ENCODE measurements at places on chromosomes 7 and 10.

- no peak for DNase-seq
These were observed 199.1 kb downstream of the FZD1 start for GRCh38 chr7:91463330-91463729.

DNA sequence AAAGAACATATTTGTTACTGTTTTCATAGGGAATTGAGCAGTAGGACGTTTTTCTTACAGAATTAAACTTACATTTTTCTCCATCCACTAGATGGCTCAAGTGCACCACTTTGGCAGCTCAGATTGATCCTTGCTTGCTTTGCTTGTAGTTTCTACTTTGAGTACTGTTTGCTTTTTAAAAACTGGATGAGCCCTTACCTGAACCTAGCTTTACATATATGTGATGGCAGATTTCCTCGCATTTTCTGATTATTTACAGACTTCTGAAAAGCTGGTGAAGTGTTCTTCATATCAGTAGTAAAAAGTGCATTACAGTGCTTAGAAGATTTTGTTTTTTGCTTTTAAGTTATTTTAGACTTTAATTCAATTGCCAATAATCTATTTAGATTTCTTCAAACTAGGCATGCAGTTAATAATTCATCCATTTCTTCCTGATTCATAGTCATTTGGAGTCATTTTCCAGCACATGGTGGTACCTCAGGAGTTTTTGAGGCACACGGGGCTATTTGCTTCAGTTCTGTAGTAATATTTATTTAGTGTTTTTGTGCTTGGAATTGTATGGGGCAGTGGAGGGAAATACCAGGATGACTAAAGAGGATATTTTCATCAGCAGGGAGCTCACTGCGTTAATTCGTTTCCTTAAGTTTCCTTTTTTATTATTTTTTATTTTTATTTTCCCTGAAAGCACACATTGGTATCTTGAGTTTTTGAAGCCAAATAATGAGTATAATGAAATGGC is 57.3 kb downstream of the MAPK8 start:
- no peak for DNase-seq

- no peak for DNase-seq
These were observed 185.7 kb downstream of the STK31 start for GRCh38 chr7:23895666-23896096.

- no peak for DNase-seq
These were observed 284.4 kb downstream of the DNAJB6 start for GRCh38 chr7:157621131-157621681.

DNA sequence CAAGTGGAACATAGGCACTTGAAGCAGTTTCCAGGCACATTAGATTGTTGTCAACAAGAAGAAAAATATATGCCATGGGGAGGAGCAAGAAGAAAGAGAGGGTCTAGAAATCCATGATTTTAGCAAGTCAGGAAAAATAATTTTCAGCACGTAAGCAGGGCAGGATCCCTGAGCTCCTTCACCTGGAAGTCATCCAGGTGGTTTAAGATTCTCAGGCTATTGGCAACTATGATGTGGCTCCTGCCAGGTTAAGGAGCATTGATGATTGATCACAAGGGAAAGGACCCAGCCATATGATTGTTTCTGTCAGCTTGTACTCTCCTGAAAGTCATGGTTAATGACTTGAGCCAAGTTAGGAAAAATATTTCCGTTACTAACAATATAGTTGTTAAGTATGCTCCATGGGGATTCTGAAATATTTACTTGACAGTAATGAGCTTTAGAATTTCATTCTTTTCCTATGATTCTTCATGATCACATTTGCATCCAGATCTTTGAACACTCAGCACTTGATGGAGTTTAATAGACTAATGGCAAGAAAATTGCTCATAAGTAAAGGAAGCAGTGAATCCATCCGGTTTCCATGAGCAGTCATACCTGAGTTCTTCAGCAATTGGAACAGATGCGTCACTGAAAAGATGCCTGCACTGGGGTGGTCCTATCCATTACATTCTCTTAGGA is 209.1 kb downstream of the BICC1 start:
- DNase-seq, result no peak

DNA sequence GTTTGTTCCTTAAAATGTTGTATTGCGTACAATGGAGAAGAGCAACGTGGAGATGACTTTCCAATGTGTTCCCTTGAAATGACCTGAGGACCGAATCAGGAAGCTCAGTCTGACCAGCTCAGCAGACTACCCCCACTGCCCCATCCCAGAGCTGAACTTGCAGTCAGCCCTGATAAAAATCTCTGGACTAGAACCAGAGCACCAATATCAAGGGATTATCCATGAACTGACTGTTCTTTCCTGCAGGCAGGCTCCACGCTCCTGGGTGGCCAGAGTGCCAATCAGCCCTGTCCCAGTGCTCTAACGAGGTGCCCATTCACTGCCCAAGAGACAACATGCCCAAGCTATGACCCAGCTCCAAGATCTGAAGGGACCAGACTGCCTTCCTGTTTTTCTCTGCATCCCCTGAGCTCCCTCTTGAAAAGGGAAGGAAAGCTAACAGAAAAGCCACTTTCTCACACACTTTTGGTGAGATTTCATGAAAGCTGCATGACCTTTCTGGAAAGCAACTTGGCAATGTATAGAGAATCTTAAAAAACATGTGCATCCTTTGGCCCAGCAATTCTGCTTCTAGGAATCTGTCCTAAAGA is 130.2 kb downstream of the KCNMA1 start:
- no peak for DNase-seq

GRCh38 chr10:91897421-91897820 is 11.9 kb downstream of the FGFBP3 start:
- no peak for DNase-seq

GRCh38 chr7:57216340-57216739 is 84.1 kb upstream of the ZNF479 start:
- DNase-seq, result no peak

- no peak for DNase-seq
These were observed 42.5 kb downstream of the SYPL1 start for GRCh38 chr7:106069471-106070200.

GRCh38 chr10:99303899-99304861 is 25.0 kb upstream of the CNNM1 start:
- no peak for DNase-seq

- DNase-seq, result no peak
These were observed 102.6 kb downstream of the SH3PXD2A start for GRCh38 chr10:103752680-103753248.

DNA sequence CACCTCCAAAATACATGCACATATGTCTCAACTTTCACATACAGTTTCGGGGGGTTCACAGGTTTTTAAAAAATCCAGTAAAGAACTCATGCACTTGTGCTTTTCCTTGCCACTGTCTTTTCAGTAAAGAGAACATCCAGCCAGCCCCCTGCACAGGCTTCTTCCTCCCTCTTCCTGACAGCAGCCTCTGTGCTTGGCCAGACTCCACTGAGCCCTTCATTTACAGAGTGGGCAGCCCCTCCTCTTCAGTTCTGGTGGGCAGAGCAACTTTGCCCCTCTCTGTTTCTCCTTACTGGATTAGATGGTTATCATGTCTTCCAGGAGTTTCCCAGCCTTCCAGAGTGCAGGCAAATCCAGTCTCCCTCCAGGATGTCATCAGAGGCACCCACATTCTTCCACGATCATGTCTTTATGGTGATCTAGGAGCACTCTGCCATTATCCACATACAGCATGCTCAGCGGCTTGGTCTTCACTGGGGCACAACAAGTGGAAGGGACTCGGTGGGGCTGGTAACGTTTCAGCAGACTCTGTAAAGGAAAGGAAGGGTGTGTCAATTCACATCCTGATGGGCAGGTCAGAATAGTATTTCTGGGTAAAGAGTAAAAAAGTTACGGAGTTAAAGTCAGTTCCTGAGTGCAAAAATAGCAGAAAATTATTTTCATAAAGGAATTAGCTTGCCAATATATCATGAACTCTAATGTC is 8.8 kb downstream of the NODAL start:
- no peak for DNase-seq

DNA sequence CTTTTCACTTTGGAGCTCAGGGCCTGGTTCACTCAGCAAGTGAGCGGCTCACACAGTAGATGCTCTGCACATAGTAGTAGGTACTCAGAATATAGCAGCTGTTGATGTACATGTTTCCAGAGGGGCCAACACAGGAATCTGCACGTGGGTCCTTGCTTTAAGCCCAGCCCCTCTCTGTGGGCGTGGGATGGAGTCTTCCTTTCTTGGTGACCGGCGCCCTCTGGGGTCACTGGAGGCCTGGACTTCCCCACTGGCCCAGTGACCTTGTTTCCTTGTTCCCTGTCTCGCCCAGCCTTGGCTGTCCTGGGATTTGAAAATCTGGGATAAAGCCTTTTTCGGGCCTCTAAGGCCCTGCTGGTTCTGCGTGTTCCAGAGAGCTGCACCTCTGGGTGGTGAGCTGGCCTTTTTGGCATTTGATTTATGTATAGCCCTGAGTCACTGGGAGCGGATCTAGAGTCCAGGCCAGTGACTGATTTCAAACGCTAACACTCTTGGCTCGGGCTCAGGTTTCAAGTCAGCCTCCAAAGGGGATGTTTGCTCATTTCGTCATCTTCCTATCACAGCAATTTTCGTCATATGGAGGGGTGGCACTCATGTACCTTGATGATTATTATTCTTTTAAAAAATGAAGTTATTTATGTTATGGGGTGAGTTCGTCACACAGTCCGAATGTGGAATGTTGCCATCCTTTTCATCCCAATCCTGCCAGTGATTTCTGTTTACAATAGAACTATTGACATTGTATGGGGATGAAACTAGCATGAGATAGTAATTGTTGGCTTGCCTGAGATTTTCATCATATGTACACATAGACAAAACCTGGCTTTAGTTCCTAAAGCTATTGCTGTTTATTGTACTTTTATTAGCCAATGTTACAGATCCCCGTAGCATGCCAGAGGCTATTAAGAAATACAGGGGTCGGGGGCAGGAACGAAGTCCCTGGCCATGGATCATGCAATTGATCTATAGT is 65.5 kb downstream of the CUX1 start:
- no peak for DNase-seq

GRCh38 chr7:151249732-151250072 is 1.2 kb upstream of the SMARCD3 start:
- DNase-seq, result no peak

DNA sequence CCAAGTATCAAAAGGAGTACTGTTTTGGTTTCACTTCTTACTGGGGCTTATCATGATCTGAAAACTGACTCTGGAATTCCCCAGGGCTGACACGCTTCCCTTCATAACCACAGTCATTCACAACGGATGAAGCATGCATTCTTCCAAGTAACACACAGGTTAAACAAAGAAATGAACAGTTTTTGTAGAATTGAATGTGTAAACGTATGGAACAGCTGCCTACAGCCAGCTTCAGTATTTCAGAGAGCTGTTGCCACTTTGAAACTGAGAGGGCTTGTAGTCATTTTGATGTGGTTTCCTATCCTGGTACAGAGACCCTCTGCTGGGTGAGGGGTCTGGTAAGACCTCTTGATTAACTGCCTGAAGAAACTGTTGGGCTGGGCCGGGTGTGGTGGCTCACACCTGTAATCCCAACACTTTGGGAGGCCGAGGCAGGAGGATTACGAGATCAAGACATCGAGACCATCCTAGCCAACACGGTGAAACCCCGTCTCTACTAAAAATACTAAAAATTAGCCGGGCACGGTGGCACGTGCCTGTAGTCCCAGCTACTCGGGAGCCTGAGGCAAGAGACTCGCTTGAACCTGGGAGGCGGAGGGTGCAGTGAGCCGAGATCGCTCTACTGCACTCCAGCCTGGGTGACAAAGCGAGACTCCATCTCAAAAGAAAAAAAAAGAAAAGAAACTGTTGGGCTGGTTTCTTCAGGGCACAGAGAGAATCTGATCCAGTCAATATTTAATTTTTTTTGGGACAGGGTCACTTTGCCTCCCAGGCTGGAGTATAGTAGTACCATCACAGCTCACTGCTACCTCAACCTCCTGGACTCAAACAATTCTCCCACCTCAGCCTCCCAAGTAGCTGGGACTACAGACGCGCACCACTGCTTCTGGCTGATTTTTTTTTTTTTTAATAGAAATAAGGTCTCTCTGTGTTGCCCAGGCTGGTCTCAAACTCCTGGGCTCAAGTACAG is 4.7 kb downstream of the NFE2L3 start:
- no peak for DNase-seq

GRCh38 chr10:51035344-51035743 is 38.9 kb upstream of the PRKG1 start:
- DNase-seq, result no peak

DNA sequence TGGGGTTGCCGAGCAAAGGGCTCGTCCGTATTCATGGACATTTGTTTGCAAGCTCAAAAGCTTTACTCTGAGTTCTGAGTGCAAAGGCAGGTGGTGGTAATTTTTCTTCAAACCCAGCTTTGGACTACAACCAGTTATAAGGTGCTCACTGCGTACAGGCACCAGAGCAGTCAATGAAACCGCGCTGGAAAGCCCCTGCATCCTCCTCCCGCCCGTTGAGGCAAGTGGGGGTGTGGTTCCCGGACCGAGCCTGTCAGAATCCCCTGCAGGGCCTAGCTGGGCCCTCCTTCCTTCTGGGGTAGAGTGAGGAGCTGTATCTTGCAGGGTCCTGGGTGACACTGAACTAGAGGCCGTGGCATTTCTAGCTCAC is 22.3 kb downstream of the AMZ1 start:
- DNase-seq, result no peak

- DNase-seq, result no peak
These were observed 301.2 kb downstream of the DPP6 start for GRCh38 chr7:154353355-154353767.

GRCh38 chr10:5576154-5576748 is 51.5 kb downstream of the CALML3 start:
- DNase-seq, result no peak

GRCh38 chr10:121099592-121099991 is 248.4 kb downstream of the WDR11 start:
- no peak for DNase-seq

DNA sequence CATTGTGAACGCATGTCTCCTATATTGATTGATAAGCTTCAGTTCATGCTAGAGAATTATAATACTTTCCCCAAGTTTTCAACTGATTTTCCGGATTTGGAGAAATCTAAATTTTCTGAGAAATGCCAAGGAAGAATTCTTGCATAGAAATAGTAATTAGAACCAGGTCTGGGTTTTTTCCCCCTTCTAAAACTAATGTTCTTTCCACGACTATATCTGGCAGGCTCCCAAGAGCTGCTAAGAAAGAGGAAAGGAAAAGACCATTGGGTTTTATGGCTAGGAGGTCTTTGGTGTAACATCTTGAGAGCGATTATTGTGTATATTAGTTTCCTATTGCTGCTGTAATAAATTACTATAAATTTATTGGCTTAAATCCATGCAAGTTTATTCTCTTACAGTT is 71.8 kb upstream of the CACNB2 start:
- no peak for DNase-seq

- no peak for DNase-seq
These were observed 350.4 kb downstream of the DNAJB6 start for GRCh38 chr7:157687158-157687557.

- DNase-seq, result no peak
These were observed 9.3 kb downstream of the ARL3 start for GRCh38 chr10:102704915-102705314.

- no peak for DNase-seq
These were observed 25.7 kb upstream of the LRRC4 start for GRCh38 chr7:128056901-128057300.

GRCh38 chr7:24880886-24881285 is 99.1 kb downstream of the OSBPL3 start:
- DNase-seq, result no peak

GRCh38 chr7:51121931-51122425 is 194.6 kb downstream of the COBL start:
- DNase-seq, result no peak

GRCh38 chr10:124756156-124756903 is 12.2 kb upstream of the FAM53B start:
- DNase-seq, result no peak

GRCh38 chr7:20238754-20239324 is 21.7 kb upstream of the MACC1 start:
- no peak for DNase-seq

GRCh38 chr7:50305583-50306493 is 1.3 kb downstream of the IKZF1 start:
- DNase-seq, result no peak
